Effector CD4-positive, alpha-beta T cell (primary cell): ENCODE measurements at places on chromosomes 4 and X.

GRCh38 chr4:154757713-154758112 is 13.9 kb downstream of the LRAT start:
- no peak for DNase-seq

DNA sequence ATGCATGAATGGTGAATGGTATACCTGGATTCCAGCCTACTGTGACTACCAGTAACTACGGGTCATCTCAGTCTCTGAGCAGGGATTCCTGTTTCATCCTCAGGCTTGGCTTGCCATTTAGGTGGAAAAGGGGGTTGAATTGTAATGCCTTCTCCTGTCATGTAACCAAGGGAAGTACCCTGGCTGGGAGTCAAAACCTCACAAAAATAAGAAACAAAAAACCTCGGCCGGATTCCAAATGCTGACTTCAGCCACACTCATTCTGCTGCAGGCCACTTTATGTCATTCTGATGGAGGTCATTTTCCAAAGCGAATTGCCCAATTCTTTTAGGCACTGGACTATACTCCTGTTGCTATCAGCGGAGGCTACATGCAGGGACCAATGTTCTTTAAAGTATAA is 324.7 kb downstream of the LDB2 start:
- no peak for DNase-seq

- DNase-seq = no peak
Measured at GRCh38 chrX:77389891-77390290, 57.3 kb upstream of the FGF16 start.

DNA sequence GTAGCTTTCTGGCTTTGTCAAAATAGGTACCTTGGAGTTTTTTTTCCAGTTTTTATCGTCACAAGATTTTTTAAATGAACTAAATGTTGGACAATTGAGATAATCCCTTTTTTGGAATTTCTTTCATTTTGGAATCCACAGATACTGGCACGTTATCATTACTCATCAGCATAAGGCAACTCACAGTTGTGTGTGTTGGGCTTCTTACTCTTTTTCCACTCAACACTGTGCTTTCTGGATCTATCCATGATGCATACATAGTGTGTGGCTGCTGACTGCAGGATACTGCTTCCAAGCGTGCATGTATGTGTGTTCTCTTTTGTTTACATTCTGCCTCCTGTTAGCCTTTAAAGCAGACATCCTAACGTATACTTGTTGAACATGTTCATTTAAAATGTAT is 113.5 kb upstream of the FAM9A start:
- DNase-seq = no peak

- no peak for DNase-seq
Measured at GRCh38 chrX:8689473-8689872, 42.5 kb downstream of the ANOS1 start.
